ENCODE measurements at places on chromosomes 11 and 22.

DNA sequence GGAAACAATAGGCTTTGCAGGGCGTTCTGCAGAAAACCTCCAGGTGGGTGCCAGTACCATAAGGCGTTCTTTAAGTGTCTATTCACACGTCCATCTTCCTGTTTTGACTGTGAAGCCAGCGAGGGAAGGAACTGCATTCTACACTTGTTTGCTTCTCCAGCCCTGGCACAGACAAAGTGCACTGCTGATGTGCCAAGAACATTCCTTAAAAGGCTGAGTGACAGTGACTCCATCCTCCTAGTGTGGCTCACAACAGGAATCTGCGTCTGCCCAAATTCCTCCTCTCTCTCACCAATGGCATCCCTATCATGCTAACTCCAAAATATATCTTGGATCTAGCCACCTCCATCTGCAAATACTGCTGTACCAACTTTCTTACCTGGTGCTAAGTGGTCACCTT, 407.4 kb upstream of the SYN3 start:
- DNase-seq: no peak

DNA sequence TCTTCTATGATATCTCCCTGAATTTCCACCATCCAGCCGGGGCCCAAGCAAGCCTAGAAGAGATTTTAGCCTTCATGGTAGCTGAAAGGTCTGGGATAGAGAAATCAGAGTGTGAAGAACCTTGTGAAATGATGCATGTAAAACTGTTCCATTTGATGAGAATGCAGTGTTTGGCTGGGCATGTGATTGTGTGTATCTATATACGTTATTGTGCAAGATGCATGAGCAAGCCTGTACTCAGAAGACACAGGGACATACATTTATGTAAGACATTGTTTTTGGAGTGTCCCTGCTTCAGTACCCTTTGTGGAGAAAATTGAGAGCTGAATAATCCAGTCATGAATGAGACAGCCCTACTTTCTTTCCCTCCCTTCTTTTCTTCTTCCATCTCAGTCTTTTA, 15.2 kb upstream of the OR52K2 start:
- DNase-seq: no peak

DNA sequence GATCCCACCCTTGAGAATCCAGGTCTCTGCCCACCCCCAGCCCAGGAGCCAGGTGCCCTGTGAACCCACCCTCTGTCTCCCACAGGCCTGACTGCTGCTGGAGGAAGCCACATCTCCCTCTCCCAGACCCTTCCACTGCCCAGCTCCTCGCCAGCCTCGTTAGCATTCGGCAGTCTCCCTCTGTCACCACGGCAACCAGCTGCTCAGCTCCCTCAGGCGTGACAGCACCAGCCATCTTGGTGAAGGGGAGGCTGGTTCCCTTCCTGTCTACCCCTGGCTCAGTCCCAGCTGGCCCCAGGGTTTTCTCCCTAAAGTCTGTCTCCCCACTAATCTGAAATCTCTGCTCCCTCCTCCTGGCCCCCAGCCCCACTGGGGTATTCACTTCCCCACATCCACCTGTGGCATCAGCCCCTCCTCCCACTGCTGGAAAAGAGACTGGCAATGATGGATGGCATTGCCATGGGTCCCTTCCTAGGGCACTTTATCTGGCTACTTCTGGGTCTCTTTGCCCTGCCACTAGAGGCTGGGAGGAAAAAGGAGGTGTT, 28.1 kb downstream of the NRXN2 start:
- no peak for DNase-seq

- no peak for DNase-seq
Measured at GRCh38 chr11:114050258-114050927, 9.1 kb upstream of the ZBTB16 start.

DNA sequence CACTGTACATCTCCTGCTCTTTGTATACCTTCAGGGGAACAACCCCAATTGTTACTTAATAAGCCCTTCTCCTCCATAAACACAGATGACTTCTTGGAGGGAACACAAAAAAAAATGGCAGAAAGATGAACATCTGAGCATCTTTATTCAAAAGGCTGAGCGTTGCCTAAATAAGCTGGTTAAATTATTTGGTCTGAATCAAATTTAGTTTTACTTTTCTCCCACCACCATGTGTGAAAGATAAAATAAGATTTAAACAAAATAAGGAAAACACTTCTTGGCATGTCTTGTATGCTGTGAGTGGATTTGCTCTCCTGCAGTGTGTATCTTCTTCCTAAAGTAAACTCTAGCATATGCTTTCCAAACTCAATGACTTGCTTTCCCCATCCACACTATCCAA, 137.9 kb downstream of the DCDC1 start:
- DNase-seq: no peak

GRCh38 chr11:42762348-42762747, 549.4 kb upstream of the API5 start:
- DNase-seq: no peak

DNA sequence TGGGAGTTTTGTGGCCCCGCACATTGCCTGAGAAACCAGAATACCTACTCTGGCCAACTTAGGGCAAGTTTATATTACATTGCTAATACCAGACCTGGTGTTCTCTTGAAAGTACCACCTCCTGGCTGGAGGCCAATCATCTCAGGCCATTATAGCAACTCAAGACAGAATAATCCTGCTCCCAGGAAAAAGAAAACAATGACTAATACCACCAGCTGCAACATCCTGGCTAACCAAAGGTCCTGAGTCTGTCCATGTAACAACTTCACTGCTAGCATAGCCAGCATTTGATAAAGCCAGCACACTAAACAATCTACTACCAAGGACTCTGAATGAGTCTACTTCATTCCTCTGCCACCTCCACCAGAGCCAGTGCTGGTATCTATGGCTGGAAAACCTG, 1298.7 kb upstream of the CNTN5 start:
- DNase-seq: no peak

- no peak for DNase-seq
Measured at GRCh38 chr11:76074148-76075095, 131.9 kb downstream of the WNT11 start.

DNA sequence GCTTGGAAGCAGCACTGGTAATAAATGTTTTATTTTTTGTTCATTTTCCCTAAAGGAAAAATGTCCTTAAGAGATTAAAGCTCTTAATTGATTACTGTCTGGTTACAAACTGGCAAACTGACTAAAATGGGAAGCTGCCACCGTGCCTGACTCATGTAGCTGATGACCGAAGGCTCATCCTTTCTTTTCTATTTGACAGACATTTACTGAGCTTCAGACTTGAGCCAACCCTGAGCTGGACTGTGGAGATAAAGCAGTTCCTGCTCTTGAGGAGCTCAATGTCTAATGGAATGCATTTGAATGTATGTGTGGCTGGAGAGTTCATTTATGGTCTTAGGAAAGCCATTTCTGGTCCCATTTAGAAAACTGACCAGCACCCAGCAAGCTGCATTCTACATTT, 91.3 kb downstream of the RNF169 start:
- DNase-seq: no peak

DNA sequence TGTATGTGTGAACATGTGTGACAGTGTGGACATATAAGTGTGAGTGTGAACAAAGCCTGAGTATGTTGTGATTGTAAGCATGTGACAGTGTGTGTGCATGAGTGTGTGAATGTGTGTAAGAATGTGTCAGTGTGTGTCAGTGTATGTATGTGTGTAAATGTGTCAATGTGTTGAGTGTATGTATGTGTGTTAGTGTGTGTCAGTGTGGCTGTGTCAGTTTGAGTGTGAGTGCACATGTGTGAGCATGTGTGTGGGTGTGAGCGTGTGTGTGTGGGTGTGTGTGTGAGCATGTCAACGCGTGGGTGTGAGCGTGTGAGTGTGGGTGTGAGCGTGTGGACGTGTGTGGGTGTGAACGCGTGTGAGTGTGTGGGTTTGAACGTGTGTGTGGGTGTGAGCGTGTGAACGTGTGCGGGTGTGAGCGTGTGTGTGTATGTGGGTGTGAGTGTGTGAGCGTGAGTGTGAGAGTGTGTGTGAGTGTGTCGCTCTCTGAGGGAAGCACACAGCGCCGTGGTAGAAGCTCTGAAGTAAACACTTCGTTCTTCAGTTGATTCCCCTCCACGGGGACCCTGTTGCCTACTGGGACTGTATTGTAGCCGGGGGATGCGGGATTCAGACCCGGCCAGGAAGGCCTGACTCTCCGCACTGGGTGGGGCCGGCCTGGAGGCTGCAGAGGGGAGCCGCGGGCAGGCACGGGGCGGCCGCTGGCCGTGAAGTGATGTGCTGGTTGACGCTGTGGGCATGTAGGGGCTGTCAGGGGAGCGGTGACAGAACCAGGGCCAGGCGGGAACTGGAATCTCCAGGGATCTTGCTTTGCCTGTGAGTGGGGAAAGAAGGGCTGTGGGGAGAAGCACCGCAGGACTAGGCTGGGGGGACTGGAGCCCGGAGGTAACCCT, 21.1 kb downstream of the RPS6KA4 start:
- no peak for DNase-seq

DNA sequence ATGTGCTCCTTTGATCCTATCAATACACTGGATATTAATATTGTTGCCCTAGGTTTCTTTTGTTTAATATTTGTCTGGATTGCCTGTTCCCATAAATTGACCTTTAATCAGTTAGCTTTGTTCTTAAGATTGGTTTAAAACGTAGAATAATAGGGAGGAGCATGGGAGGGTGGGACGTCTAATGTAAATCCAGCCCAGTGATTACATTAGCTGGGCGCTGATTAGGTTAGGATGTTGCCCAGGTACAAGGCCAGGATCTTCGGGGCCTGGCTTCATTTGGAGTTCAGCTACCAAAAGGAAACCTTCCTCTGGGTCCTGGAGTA, at the start of gene SRSF8:
Gene SRSF8 (plus strand): TSS at position 204 of the 323 bp plus-strand sequence. CDS start 308 bp downstream, outside the sequence.
- DNase-seq: no peak

- DNase-seq: no peak
Measured at GRCh38 chr11:19218786-19219460, 17.1 kb upstream of the CSRP3 start.
